Suppressor macrophage treated with lipopolysaccharide for 4 hours (primary cell): ENCODE measurements at places on chromosomes 11 and 22.

GRCh38 chr22:27237080-27237741, 564.3 kb downstream of the MN1 start:
- no peak for DNase-seq

DNA sequence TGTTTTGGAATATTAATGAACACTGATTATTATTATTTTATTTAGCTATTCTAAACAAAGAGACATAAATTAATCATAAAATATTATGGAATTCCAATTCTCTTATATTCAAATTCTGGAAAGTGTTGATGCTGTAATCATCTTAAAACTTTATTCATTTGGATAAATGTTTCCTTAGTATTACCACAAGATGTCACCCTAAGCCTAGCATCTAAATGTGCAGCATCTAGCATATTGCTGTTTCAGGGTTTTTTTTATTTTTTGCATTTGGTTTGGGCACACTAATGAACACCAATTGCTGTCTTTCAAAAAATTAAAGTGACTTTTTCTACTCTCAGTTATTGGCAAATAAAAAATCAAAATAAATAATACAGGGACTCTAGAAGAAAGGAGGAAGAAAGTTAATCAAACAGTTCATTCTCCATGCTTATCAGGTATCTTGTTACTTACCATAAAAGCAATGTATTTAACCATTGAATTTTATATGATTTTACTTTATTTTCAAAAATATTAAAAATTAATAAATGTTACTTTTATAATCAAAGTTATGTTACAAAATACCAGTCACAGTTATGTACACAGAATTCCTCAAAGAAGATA, 31.8 kb downstream of the DLG2 start:
- DNase-seq, result peak; percentile 68

DNA sequence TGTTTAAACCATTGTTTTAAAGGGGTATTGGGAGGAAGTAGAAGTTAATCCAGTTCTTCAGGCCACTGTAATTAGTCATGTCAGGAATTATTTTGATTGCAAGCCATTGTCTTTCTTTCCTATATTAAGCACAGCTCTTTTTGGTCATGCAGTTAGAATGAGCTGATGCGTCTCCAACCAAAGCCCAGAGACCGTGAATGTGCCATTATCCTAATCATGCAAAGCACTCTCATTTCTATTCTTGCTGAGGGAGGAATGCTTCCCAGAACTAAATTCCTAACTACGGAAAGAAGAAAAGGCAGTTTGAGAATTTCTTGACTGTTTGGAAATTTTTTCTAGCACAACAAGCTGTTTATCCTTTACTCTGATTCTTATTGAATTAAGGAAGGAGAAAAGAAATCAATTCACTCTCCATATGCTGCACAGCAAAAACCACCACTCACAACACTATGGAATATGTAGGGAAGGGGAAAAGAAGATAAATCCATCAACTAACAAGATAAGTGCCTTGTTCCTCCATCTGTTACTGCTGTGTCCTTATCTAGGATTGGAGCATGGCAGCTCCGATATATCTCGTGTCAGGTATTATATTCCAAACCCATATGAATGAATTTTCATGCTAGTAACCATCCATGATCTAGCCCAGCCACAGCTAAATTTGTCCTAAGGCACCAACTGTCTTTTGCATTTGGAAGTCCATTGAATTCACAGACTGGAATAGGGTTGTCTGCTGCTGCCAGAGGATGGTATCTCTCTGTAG, 70.8 kb downstream of the NTM start:
- no peak for DNase-seq

- no peak for DNase-seq
Measured at GRCh38 chr11:134501406-134502152, 89.5 kb upstream of the B3GAT1 start.

GRCh38 chr11:69985641-69986439, 92.3 kb upstream of the ANO1 start:
- DNase-seq, result no peak

DNA sequence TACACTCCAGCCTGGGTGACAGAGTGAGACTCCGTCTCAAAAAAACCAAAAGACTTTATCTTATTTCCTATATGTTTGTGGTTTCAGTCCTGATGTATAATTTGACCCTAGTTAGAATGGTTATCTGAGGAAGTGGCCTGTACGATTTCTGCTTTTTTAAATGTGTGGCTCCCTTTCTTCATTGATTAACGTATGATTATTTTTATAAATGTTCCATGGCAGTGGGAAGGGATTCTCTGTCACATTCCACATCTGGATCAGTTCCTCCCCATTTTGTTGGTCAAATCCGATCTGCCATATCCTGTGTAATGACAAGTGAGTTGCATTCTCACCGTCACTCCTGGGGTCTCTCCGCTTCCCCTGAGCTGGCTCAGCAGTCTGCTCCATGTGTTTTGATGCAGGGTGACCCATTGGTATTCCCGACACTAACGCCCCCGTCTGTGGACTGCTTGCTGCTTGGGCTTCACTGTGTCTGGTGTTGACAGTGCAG, 20.3 kb downstream of the NEAT1 start:
- DNase-seq, result no peak

- DNase-seq, result peak; percentile 4
Measured at GRCh38 chr11:19244621-19245020, 3.9 kb upstream of the E2F8 start.

DNA sequence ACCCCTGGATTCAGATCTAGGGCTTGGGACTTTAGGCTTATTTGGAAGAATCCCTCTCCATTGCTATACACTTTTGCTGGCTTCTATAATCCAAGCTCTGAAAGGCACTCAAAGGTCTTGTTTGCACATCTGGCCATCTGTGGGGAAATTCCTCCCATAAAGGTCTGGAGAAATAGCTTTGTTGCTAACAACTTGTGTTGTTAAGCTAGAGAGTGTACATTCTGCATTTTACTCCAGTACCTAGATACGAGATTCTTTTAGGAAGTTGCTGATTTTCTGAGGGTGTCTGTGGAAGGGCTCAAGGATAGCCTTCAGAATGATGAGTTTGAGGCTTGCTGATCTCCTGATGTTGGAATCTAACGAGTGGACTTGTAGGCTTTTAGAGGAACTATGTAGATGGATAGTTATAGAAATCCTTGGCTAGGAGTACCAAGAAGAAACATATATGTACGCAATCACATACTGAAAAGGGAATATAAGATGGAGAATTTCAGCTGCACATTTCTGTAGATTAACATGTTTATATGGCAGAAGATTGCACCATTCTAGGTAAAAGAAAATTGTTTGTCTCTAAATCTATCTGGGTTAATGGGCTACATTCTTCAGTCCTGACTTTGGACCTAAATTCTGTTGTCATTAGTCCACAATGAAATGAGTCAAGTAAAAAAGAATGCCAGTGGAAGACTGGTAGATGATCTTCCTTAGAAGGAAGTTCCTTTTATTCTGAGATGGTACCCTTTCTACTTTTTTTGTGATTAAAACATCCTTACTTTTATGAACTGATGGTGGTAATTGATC, 51.0 kb downstream of the UBASH3B start:
- DNase-seq, result no peak

DNA sequence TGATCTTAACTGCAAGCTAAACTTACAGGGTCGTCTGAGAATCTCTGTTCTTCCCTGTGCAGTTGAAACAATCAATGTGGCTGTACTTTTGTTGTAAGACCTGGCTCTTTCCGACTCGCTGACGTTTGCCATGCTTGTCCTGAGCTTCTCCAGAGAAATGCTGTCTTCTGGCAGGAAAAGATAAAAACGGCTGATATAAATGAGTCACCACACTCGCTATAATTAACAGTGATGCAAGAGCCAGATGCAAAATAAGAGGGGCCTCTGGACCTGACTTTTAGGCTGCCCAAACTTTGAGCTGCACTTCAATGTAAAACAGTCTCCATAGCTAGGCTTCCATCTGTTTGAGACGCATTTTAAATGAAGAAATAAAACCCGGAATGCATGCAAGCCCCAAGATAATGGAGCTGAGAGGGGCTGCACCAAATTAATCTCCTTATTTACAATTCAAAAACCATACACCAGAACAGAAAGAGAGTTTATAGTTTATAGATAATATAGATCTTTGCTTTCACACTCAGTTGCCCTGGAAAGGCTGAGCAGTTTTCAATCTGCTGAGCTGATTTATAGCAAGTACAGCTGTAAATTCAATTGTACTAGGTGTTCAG, 48.5 kb downstream of the WT1 start:
- DNase-seq, result no peak

GRCh38 chr11:70026726-70027125, 51.4 kb upstream of the ANO1 start:
- DNase-seq, result no peak

GRCh38 chr11:119650251-119650650, 78.7 kb downstream of the NECTIN1 start:
- no peak for DNase-seq
